ENCODE measurements at places on chromosomes 2 and 18.

DNA sequence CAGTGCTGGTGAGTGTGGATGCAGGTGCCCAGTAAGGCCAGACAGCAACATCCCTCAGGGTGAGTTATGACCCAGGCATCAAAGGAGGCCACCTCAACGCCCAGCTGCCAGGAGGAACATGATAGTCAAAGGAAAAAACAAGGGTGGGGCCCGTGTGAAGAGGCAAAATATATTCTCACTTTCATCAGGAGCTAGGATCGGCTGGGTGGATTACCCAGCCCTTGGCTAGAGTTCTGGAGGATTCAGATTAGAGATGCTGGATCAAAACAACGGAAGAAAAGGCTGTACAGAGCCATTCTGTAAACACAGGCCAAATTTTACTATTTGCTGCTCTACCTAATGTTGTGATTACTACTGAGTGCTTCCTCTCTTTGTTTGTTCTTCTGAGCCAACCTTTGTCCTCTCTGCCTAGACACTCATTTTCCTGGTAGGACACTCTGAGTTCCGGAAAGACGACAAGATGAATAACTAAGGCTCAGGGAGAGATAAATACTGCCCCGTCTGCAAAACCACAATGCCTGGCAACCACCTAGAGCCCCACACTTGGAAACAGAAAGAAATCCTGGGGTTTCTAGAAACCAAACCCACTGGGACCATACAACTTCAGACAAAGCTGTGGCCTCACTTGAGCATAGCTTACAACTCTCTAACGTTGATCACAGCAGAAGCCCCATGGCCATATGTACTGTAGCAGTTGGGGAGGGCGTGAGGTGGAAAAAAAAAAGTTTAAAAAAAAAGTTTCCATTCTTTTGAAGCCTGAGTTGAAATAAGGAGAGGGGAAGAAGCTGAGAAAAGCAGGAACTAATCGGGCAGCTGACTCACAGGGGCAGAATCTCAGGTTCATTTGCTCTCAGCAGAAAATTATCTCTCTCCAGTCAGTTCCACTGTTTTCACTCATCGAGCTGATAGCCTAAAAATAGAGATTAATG lies 17.8 kb upstream of the PMAIP1 start:
- DNase-seq, result peak; percentile 86

- no peak for DNase-seq
Observed at GRCh38 chr18:46010676-46011075, 43.5 kb upstream of the EPG5 start.

DNA sequence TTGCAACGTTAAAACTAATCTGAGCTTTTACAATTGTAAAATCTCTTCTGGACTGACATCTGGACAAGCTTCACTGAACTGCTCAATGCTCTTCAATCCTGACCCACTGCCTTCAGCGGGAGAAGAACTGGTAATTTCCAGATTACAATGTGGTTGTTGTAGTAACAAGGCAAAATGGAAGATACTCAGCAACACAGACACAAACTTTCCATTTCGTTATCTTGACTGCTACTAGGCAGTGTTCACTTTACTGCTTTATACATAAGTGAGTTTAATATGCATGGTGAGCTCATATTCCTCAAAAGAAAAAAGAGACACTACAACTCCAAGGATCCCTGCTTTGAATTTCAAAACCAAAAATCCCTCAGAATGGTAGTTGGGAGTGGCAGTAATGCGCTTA lies 51.9 kb downstream of the GRB14 start:
- DNase-seq, result no peak

DNA sequence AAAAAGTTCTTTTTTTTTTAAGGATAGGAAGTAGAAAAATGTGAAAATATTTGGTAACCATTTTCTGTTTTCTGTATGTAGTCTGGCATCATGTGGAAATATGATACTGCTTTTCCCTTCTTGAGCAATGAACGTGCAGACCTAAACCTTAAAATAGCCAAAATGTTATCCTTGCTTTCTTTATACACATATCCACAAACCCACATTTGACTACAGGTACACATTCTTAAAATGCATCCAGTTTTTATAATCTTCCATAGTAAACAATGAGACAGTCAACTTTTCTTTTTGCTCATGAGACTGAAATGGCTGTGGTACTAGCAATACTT lies 90.9 kb downstream of the OSBPL6 start:
- no peak for DNase-seq

GRCh38 chr2:195320413-195320973 lies 336.5 kb upstream of the SLC39A10 start:
- no peak for DNase-seq

DNA sequence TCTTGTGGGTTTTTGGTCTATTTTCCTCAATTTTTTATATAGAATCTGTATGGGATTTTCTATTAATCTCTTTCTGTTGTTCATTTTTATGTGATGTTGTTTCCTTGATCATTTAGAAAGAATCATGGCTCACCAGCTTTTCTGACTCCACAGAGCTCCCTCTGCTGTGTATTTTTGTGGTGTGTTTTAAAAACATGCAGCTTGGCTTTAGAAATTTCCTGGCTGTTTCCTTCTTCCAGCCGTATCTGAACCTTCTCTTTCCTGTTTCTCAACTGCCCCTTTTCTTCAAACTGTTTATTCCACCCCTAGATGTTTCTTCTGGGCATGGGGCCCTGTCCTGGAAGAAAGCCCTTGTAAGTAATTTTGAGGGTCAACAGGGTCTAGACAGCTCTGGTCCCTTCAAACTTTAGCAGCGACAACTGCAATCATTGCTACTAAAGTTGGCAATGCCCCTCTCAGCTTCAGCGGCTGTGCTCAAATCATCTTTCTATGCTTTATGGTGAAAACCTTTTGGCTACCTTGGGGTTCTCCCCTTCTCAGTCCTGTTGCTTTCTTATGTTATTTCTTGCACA lies 17.6 kb upstream of the COPS8 start:
- no peak for DNase-seq

GRCh38 chr2:3427272-3427671 lies 47.8 kb downstream of the TRAPPC12 start:
- DNase-seq, result no peak

GRCh38 chr2:228901531-228901930 lies 369.6 kb downstream of the PID1 start:
- no peak for DNase-seq

GRCh38 chr18:60100778-60101177 lies 201.0 kb downstream of the PMAIP1 start:
- no peak for DNase-seq

GRCh38 chr2:98869272-98869641 lies 66.8 kb downstream of the CRACDL start:
- no peak for DNase-seq

GRCh38 chr2:196075196-196075595 lies 6.6 kb upstream of the DNAH7 start:
- no peak for DNase-seq

DNA sequence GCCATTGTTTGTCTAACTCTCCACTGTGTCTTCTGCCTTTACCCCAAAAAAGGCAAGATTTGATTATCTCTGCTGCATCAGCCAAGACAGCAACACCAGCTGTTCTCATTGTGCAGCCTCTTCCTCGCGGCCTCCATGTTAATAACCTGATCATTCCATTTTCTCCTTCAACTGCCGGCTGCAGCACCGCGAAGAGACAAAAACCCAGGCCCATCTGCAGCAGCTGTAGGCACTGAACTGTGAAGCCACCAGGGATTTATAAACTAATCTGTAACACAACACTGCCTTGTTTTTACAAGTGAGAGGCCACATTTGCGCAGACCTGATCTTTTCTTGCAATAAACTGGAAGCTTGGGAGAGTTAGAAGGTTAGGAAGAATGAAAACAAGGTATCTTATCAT lies 147.8 kb downstream of the SATB2 start:
- DNase-seq, result no peak

DNA sequence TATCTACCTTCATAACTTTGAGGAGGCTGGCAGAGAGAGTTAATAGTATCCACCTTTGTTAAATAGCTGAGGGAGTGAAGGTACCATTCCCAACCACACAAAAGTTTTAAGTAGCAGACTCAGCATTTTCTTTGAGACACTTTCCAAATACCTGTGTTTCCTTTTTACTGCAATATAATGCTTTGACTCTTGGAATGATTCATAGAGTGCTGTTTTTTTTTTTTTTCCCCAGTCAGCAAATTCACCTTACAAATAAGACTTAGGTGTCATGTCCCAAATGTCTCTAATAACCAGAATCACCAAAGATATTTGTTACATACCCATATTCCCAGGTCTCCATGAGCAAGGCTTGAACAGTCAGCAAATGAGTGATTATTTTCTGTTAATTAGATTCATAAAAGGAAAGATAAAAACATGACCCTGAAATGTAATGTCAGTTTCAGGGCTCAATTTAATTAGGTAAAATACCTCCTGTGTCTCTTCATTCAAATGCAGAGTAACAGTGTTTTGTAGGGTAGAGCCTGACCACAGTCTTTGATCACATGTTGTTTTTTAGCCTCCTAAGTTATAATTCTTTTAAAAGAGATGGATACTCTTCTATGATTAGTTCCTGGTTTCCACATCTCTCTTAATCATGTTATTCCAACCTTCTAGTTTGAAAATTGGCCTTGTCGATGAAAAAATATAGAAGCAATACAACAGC lies 39.9 kb downstream of the SLC5A7 start:
- no peak for DNase-seq

DNA sequence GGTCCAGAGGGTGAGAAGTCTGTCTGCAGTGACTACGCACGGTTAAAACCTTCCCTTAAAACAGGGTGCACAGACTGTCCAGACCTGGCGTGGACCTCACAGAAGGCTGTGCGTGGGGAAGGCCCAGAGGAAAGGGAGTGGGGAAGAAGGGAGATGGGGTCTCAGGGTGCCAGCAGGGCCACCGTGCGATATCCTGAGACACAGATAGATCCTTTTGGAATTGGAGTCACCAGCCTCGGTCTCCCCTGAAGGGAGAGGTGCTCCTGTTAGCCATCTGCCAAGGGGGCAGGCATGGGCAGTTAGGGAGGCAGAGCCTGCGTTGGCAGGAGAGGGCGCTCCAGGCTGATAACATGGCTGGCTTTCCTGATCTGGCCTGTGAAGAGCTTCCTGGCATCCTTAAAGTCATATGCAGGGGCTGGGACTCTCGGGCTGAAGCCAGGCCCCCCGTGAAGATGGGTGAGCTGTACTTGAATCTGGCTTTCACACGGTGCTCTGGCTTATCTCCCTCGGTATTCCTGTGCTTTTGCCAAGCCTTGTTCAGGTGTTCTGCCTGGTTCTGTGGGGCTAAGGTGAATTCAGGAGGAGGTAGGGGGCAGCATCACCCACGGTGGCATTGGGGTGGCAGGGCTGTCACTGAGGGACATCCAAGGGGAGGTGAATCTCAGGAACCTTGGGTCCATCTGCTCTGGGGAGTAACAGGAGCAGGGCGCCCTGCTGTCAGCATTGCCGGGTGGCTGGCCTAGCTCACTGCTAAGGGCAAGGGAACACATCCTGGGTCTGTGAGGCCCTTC lies 107.2 kb upstream of the SMAD2 start:
- peak; percentile 56 for DNase-seq

GRCh38 chr2:205822579-205822978 lies 140.3 kb downstream of the NRP2 start:
- no peak for DNase-seq

GRCh38 chr2:29013057-29013780 lies 32.1 kb downstream of the TOGARAM2 start:
- no peak for DNase-seq

- no peak for DNase-seq
Observed at GRCh38 chr2:127814677-127815076, 3.7 kb upstream of the WDR33 start.

- no peak for DNase-seq
Observed at GRCh38 chr2:238302087-238302486, 13.7 kb upstream of the PER2 start.

DNA sequence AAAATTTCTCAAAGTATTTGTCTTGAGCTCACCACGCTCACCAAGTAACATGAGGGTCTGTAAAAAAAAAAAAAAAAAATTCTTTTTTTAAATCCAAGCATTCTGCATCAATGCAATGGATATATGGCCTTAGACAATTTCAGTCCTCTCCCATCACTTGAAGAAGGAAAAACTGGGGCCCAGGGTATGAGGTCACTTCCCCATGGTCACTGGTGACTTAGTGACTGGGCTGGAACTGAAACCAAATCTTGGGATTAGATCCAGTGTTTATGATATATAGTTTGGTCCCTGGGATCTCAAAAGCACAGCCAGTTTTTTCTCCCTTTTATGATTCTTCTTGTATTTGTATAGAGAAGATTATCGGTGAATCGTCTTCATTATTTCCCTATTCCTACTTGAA lies 477.9 kb upstream of the TNP1 start:
- no peak for DNase-seq

GRCh38 chr2:29663268-29663667 lies 258.1 kb downstream of the ALK start:
- no peak for DNase-seq

DNA sequence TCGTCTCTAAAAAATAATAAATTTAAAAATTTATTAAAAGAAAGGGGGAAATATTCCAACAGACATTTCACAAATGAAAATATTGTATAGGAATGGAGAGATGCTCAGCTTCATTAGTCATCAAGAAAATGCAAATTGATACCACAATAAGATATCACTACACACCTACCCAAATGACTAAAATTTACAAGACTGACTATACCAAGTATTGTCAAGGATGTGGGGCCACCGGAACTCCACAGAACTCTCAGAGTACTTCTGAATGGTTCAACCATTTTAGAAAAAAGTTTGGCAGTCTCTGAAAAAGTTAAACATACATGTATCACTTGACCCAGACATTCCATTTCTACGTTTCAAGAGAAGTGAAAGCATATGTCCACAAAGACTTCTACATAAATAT lies 163.4 kb downstream of the EHBP1 start:
- no peak for DNase-seq

GRCh38 chr2:6449343-6449742 lies 416.4 kb downstream of the CMPK2 start:
- no peak for DNase-seq

- DNase-seq, result no peak
Observed at GRCh38 chr18:3599195-3599594, 149.2 kb downstream of the TGIF1 start.

DNA sequence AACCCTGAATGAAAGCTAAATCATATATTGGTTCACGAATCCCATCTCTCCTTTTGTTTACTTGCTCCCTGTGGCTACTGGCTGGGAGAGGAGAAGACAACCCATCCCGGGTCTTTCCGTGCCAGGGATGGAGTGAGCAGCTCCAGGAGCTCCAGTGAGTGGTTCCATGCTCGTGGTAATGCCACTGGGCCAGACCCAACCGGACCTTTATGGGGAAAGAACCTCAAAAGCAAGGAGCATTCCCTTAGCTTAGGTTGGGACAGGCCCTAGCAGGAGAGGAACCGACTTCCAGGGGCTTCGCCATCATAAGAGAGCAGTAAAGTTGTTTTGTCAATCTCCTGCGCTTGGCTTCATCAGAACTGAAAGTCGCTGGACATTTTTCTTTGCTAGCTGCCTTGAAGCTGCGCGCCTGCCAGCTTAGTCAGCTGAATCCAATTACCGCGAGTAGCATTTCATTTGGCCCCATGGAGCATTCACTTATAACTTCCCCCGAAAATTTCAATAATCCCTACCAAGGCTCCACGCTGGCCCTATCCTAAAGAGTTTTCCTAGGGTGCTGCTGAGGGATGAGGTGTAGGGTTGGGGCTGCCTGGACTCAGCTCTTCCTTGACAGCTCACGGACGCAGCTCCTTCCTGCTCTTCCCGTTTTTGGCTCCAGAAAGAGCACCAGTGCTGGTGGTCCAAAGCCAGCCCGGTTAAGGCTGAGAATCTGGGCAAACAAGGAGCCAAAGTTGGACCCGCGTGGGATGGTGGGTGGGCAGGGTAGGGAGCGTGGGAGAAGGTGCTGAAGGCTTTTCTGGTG lies 4.9 kb downstream of the HOXD3 start:
- DNase-seq, result no peak

GRCh38 chr2:173734797-173735196 lies 230.4 kb downstream of the SP3 start:
- DNase-seq, result no peak

Measured in KBM-7 (cell line).